ENCODE measurements at places on chromosomes 7 and 10.

DNA sequence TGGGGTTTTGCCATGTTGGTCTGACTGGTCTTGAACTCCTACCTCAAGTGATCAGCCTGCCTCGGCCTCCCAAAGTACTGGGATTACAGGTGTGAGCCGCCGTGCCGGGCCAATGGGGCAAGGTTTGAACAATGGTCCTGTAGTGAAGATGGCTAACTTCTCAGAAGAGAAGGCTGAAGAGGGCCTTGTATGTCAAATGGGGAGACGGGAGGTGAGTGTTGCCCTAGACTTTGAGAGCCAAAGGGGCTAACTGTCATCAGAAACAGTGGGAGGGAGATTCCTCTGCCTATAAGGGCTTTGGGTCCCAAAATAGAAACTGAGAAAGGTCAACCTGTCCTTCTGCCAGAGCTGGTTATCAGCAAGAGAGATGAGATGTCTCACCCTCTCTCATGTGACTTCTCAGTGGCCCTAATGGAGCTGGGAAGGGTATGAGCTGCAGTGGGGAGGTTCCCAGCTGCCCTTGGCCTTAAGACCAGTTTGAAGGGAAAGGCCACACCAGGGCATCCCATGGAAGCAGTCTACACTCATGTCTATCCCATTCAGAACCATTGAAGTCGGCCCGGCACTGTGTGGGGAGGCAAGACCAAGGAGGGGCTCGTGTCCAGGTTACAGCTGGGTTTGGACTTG lies 1.3 kb upstream of the SAMD8 start:
- no peak for DNase-seq

- no peak for DNase-seq
These were observed 314.9 kb upstream of the AOAH start for GRCh38 chr7:37039131-37039749.

DNA sequence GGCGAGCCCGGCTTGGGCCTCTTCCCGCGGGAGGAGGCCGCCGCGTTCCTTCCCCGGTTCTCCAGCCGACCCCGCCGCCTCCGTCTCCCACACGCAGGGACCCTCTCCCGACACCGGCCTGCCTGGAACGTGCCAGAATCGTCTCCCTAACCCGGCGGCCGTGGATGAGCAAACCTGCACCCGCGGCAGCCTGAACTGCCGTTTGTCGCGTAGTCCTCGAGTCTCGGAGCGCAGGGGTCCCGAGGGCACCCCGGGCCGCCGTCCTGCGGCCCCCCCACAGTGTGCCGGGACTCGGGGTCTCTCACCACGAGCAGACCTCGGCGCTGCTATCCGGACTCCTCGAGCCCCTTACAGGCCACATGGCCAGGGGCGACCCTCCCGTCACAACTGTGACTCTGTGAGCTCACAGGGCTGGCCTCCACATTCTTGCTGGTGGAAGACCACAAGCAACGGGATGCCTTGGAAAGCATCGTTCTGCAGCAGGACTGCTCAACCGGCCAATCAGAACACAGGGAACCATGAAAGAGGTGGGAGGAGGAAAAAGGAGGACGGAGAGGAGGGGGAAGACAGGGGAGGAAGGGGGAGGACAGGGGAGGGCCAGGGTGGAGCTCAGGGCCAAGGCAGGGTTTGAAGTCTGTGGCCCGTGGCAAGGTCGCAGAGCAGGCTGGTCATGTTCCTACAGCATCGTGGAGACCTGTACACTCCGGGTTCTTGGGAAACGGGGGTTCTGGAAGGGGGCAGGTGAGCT lies 276.9 kb downstream of the DNAJB6 start:
- no peak for DNase-seq

- DNase-seq: no peak
These were observed 47.2 kb downstream of the GSAP start for GRCh38 chr7:77368974-77369373.

GRCh38 chr10:124160943-124161582 lies 67.7 kb upstream of the CHST15 start:
- DNase-seq: no peak

DNA sequence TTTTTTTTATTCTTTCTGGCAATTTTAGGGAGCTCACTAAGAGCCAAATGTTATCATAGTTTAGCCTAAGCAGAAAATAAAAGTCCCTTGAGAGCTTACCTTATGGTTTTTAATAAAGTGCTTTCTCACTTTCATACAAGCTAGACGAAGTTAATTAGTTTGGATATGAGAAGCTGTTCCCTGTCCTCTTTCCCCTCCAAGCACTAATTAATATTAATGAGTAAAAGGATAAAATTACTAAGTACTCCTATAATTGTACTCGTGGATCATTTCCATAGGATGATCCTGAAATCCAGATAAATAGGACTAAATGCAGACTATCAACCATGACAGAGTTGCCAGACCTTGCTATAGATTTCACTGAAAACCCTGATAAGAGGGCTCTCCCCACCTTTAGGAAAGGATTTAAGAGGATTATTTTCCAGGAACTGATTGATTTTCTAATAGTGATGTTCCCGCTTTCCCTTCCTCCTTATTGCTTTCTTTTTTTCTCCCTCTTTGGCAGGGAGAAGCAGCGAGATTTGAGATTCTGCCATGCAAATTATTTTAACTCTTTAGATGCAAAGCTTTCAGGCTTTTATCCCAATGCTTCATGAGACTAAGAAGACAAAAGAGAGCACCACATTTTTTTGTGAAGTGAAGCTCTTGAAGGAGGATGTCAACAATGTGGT lies 58.3 kb upstream of the HECW1 start:
- DNase-seq: no peak

DNA sequence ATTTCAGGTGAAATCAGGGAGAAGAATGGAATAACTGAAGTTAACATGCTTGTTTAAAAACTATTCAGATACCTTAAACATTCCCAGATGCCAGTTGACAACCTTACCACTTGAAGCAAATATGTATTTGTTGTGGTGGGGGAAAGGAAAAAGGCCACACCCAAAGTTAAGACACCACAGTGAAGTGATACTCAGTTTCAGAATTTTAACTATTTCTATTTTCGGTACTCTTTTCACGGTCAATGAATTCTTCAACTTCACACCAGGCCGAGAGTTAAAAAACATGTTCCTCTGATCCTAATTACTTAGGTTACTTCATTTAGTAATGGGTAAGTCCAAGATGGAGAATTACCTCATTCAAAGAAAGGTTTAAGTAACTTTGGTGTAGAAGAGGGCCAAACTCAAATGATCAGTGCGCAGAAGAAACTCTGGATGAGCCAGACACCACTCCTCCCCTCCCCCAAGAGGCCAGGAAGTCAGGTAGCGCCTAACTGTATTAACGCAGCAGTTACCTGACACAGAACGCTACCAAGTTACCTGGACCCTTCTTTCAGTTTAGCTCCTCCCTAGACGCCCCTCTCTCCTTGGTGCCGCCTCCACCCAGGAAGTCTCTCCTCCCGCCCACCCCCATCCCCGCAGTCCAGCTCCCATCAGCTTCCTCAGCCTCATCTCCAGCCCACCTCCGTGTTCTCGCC lies 700 bp downstream of the MTPN start:
- DNase-seq: no peak

DNA sequence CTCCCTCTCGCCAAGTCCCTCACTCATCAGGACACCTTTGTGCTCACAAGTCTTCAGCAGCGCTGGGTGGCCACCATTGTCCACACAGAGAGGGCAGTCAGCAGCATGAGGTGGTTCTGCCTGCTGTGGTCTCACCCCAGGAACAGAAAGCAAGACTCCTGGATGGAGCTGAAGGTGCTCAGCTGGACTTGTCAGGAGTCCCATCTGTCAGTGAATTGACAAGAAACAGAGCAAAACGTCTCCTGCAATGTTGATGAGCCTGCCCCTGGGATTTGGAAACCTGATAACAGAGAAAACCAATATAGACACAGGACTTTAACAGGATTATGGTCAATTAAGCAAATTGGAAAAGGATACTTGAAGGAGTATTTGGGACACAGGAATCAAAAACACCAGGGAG lies 122.2 kb upstream of the PRSS58 start:
- DNase-seq: no peak

- DNase-seq: no peak
These were observed 68.8 kb downstream of the OSBPL3 start for GRCh38 chr7:24911213-24911603.

GRCh38 chr7:93575555-93576399 lies 1.3 kb upstream of the CALCR start:
- DNase-seq: no peak

- no peak for DNase-seq
These were observed 166.0 kb upstream of the COL1A2 start for GRCh38 chr7:94228678-94229077.

DNA sequence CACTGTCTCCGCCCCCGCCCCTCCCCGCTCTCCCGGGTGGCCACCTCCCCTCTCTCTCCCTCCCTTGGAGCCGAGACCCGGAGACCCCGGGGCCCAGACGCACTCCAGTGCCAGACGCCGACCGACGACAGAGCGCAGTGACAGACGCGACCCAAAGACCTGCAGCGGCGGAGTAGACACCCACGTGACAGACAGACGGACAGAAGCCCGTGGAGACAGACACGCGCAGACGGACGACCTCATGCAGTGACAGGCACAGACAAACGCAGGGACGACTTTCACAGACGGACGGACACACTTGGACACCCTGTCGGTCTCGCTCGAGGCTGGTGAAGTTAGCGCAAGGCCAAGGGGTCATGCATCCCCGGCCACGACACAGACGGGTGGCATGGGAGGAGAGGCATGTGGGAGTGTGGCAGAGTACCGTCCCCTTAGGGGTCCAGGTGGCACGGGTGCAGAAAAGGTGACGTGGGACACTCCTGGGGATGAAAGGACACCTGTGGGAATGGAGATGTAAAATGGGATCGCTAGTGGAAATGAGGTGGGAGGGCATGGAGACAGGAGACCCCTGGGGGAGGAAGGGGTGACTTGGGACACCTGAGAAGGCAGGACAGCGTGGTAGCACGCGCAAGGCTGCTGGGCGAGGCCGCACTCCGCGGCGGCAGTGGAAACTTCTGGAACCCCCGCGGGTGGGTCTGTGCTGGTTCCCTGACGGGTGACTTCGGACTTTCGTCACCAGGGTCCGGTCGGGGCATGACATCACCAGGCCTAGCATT lies 456 bp upstream of the ACHE start:
- no peak for DNase-seq

GRCh38 chr10:119029613-119030420 lies at the start of gene NANOS1:
Gene NANOS1 (plus strand): TSS chr10:119029714. CDS start chr10:119029802, 88 bp downstream.
- DNase-seq: no peak

- no peak for DNase-seq
These were observed 88.9 kb upstream of the TBX20 start for GRCh38 chr7:35342786-35343185.

- DNase-seq: no peak
These were observed 81.9 kb upstream of the CAPZA2 start for GRCh38 chr7:116780521-116780920.

GRCh38 chr10:96632974-96633710 lies 46.3 kb upstream of the TM9SF3 start:
- DNase-seq: no peak

DNA sequence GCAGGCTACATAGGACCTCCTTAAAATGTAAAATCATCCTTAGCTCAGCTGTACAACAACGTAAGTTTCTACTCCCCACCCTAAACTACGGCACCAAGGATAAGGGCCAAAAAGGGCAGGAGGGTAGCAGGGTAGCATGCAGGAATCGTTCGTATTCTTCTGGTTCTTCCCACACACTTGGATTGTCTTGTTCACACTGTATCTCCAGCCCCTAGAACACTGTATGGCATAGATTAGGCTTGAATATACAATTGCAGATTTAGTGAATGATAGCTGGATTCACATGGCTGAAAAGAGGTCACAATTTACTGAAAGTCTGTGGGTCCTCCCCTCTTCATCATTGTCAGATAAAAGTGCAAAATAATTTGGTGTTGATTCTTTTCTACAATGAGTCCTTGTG lies 28.2 kb upstream of the PRKAR2B start:
- no peak for DNase-seq

GRCh38 chr7:99573257-99573656 lies 14.8 kb downstream of the ZNF655 start:
- no peak for DNase-seq

GRCh38 chr10:77881222-77881621 lies 45.3 kb downstream of the DLG5 start:
- no peak for DNase-seq

DNA sequence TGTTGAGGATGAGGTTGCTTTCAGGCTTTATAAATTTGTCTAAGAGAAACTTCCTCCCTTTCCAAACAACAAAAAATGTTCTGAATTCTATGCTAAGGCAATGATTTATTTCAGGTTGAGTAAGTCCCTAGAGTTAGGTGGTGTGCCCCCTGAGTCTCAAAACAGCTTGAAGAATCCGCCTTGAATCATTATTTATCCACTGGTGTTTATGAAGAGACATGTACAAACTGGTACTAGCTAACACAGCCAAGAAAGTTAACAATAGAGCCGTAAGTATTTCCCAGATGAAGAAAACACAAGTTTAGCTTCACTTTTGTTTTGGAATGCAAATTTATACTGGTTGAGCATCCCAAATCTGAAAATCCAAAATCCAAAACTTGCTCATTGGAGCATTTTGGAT lies 66.2 kb upstream of the SRPK2 start:
- DNase-seq: no peak

DNA sequence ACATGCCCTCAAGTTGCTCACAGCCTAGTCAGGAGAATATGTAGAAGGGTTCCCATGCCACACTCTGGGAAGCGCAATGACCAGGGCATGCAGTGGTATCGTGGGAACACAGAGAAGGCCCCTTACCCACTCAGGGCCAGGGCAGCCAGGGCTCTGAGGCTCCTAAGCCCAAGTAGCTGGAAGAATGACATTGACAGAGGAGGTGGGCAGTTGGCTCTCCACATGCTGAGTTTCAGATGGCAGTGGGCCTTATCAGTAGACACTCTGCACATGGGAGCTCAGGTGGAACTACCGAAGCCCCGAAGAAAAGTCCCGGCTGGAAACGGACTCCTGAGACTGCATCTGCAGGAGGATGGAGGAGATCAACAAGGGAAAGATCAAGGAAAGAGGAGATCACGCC lies 15.7 kb upstream of the SVOPL start:
- DNase-seq: no peak

DNA sequence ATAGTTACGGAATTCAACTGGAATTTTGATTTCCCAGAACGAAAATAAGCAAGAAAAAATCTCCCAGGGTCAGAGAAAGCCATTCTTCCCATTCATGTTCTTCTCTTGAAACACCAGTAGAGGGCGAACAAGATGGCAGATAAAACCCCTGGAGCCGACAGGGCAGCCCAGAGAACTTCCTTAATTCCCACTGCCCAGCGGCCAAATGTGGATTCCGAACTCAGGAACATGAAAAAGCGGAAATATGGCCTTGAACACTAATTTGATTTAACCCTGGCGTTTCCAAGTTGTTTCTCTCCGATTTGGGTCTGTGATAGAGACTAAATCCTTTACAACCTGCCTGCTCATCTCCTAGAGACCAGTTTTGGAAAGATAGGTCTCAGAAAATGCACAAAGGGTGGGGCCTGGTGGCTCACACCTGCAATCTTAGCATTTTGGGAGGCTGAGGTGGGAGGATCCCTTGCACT lies 100.7 kb upstream of the WAC start:
- no peak for DNase-seq

- no peak for DNase-seq
These were observed 47.3 kb upstream of the TECTB start for GRCh38 chr10:112235920-112236319.
